ENCODE measurements at places on chromosomes 2 and 18. TPM values are rescaled to one million over a fixed set of nuclear protein-coding genes. Genes with fewer than 3 reads are reported as not detected.

Gene PLGLB2
- 0.99 TPM for polyA plus RNA-seq

Gene NRP2
- 45.2 TPM for polyA plus RNA-seq

Gene CHRNG
- polyA plus RNA-seq = not detected

- DNase-seq = no peak
Observed at GRCh38 chr2:53944542-53944941, 26.3 kb downstream of the PSME4 start.

DNA sequence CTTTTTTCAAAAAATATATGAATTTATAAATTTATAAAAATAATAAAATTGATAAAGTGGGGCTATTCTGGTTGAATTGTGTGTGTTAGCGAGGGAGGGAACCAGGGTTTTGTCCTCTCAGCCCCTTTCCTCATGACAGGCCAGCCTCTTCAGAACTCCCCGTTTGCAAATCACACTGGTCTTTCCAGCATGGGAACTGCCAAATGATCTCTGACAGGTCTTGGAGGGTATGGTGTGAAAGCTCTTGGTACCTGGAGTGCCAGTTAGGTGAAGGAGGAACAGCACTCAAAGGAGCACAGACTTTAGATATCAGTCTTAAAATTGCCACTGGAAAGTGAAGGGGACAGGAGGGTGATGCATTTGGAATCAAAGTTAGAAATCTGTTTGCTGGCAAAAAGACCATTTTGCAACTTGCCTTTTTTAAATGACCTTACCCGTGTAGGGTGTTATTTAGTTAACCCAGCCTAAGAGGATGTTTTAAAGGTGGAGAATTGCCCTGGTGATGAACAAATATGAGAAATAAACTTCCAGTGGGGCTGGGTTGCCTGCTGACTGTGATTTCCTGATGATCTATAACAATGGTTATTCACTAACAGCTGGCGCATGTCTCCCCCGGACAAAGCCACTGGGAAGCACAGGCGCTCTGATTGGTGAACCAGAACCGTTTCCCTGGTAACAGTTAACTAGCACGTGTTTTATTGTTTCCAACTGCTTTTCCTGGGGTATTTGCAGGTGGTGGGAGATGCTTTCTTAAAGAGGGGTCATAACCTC is 85.3 kb upstream of the EFEMP1 start:
- peak; percentile 89 for DNase-seq
